Stimulated activated CD8-positive, alpha-beta memory T cell treated with anti-CD3 and anti-CD28 coated beads, Interleukin-15, amount 100 ng/mL, for 4 hours (primary cell): ENCODE measurements at places on chromosomes 13 and 19.
A peak's percentile ranks its signal among the peaks of the same experiment; 100 is the strongest.

GRCh38 chr19:56732976-56733375, 61.4 kb upstream of the ZNF835 start:
- no peak for DNase-seq

DNA sequence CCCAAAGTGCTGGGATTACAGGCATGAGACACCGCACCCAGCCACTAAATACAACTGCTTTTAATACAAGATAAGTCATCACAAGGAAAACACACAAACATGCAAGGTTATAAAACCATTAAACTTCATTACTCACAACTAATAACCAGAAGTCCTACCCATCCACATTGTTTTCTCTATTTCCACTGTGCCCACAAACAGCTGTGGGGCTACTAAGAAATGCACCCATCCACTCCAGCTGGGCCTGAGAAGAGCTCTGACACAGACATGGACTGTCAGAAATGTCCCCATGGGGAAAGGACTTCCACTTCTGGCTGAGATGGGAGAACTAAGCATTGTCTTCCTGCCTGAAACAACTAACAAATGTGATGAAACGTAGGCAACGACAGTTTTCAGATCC, 17.2 kb downstream of the SAFB2 start:
- DNase-seq = no peak

GRCh38 chr13:21202767-21203531, 26.5 kb downstream of the MRPL57 start:
- no peak for DNase-seq

DNA sequence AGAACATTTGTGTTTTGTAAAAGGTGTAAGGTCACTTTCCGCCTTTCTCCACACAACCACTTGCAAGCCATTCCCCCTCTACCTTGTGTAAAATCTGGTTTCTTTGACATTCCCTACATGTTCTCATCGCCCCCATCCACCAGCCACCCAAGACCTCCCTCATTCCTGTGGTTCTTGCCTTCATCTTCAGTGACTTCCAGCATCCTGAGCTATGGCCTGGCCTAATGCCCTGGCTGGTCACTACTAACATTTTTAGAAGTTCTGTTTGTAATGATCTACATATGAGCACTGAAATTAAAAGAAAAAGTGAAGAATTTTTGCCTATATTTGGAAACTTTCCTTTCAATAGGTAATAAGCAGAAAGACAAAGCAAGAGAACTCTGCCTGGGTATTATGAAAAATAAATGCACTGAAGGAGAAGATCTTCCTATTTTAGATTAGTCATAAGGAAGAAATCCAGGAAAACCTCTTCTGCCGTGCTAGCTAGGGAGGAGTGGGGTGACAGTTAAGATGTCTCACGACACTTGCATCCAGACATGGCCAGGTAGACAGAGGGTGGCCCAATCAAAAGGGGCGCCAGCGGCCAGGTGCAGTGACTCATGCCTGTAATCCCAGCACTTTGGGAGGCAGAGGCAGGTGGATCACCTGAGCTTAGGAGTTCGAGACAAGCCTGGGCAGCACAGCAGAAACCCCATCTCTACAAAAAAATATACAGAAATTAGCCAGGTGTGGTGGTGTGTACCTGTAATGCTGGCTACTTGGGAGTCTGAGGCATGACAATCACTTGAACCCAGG, 28.1 kb upstream of the MPHOSPH8 start:
- no peak for DNase-seq

- DNase-seq = no peak
Measured at GRCh38 chr13:50080203-50080910, 65.1 kb downstream of the KCNRG start.

- no peak for DNase-seq
Measured at GRCh38 chr13:48660361-48661076, 6.8 kb downstream of the CYSLTR2 start.

DNA sequence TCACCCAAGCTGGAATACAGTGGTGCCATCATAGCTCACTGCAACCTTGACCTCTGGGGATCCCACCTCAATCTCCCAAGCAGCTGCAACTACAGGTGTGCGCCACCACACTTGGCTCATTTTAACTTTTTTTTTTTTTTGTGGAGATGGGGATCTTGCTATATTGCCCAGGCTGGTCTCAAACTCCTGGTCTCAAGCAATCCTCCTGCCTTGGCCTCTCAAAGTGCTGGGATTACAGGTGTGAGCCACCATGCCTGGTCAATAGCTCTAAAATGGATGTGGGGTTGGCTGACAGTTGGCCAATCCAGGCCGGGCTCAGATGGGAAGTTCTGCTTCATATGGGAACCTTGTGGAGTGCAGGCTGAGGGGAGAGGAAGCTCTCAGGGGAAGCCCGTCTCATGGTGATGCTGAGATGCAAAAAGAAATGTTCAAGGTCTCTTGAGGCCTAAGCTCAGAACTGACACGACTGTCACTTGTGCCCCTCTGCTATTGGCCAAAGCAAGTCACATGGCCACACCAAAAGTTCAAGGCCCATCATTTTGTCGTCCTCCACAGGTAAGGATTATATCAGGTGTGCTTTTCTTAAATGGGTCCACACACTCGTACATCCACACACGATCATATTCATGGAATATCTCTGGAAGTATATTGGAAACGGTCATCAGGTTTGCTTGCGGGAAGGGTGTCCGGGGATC, 6.8 kb upstream of the KLC3 start:
- DNase-seq = no peak

DNA sequence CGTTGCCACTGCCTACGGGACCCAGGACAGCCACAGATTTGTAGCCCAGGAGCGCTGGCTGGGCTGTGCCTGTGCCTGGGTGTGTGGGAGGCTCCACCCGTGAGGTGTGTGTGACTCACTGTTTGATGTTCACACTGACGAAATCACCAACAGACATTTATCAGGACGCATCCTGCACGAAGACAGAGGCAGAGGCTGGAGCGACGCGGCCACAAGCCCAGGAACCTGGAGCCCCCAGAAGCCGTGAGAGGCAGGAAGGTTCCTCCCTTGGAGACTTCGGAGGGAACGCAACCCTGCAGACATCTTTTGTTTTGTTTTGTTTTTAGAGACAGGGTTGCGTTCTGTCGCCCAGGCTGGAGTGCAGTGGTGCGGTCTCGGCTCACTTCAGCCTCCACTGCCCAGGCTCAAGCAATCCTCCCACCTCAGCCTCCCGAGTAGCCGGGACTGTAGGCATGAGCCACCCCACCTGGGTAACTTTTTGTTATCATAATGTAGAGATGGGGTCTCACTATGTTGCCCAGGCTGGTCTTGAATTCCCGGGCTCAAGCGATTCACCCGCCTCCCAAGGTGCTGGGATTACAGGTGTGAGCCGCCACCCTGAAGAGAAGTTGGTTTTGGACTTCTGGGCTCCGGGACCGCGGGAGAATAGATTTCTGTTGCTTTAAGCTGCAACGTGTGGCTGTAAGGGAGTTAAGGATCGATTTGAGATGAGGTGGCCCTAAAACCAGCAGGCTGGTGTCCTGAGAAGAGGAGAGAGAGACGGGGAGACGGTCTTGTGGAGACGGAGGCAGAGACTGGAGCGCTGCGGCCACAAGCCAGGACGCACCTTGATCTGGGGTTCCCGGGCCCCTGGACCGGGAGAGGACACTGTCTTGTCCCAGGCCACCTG, 24.9 kb upstream of the WDR18 start:
- no peak for DNase-seq

GRCh38 chr19:16244091-16244490, 46.4 kb downstream of the AP1M1 start:
- DNase-seq = no peak

DNA sequence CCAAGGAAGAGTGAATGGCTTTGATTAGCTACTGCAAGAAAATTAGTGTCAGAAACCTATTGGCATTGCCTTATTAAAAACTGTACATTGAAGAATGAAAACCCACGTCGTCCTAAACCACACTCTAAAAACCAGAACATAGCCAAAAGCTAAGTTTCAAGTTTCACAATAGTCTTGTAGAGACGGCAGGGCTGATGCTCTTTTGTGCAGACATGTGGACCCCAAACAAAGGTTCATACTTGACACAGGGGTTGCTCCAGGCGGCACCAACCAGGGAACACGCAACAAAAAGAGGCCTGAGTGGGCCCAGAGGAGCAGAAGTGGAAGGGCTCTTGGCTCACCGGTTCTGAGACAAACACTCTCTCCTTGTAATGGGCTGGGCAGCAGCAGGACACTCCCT, 28.6 kb upstream of the MIR17HG start:
- DNase-seq = no peak

- no peak for DNase-seq
Measured at GRCh38 chr13:65149687-65150086, 2080.4 kb downstream of the PCDH9 start.

GRCh38 chr19:18183529-18183928, 9.5 kb upstream of the MPV17L2 start:
- DNase-seq = no peak

- peak; percentile 23 for DNase-seq
Measured at GRCh38 chr19:4267101-4267900, 11.8 kb upstream of the SHD start.

DNA sequence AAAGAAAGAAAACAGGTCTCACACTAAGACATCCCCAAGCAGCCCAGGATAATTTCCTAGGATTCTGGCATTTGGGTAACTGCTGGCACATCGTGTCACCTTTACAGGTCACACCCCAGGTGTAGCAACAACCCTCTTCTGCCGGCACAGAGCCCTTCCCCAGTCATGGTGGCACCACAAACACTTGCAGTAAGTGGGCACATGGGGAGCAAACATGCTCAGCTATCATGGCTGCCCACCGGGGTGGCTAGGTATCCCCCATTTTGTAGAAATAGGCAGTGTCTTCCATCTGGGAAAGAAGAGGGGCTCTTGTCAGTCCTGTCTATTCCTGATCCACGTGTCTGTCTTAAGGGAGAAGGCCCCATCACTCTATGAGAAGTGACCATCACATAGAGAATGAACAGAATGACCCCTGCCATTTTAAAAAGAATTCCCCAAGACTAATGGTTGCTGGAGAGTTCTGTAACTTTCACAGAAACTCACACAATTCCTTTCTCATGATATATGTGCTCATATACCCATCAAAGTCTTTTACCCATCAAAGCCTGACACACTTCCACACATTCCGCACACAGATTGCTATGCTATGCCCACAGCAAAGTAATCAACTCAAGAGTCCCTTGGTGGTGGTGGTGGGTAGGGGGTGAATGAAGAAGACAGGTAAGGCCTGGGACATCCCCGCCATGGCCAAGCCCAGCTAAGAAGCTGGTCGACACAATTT, 33.3 kb downstream of the BRD4 start:
- DNase-seq = no peak

GRCh38 chr13:80695841-80696240, 354.9 kb upstream of the SPRY2 start:
- no peak for DNase-seq

DNA sequence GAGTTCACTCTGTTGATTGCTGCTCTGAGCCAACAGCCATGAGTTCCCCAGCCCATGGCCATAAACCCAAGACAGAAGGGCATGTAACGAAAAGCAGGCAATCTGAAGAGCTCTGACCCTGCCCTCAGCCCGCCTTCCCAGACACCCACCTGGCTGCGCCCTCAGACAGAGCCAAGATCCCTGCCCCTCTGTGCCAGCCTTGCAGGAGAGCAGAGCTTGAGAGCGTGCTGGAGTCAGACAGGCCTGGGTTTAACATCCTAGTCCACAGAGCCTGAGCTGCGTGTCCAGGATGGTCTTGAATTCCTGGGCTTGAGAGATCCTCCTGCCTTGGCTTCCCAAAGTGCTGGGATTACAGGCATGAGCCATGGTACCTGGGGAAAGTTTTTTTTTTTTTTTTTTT, 19.0 kb upstream of the EMC10 start:
- DNase-seq = no peak

- no peak for DNase-seq
Measured at GRCh38 chr19:24078680-24079079, 8.3 kb upstream of the ZNF254 start.

DNA sequence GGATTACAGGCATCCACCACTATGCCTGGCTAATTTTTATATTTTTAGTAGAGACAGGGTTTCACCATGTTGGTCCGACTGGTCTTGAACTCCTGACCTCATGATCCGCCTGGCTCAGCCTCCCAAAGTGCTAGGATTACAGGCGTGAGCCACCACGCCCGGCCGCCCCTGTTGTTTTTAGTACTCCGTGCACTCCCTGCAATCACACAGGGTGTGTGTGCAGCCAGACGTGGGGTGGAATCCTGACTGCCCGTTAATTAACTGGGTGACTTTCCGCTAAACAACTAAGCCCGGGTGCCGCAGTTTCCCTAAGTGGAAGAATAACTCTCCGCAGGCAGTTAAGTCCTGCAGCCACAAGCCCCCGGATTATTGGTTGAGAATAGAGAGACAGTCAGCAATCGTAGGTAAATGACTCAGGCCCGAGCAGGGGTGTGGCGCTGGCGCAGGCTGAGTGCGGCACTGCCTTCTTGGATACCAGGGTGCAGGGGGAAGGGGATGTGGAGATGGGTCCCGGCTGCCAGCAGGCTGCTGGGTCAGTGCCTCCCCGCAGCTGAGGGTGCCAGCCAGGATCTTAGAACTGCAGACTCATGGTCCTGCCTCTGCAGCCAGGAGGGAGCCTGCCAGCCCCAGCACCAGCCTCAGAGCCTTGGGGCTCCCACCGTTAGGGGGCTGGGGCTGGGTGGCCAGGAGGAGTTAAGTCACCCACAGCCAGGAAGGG, 6.1 kb upstream of the FXYD3 start:
- no peak for DNase-seq

GRCh38 chr19:36401475-36401874, 17.0 kb downstream of the ZFP82 start:
- DNase-seq = no peak

GRCh38 chr19:3655402-3656072, 28.9 kb upstream of the CACTIN start:
- no peak for DNase-seq

DNA sequence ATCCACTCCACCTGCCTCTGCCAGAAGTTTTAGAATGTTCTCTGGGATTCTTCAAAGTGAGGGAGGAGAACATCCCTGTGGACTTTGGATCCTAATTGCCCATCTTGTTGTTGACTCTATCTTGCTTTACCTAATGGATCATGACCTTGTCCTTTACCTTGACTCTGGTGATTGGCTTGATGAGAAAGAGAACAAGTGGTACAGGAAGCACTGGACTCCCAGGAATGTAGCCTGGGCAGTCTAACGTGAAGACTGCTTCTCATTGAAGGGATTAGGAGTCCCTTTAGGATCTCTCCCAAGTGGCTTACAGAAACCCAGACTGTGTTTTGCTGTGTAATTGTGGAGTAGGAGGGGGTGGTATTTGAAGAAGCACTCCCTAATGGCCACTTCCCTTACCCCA, 63.9 kb downstream of the SLC10A2 start:
- no peak for DNase-seq

DNA sequence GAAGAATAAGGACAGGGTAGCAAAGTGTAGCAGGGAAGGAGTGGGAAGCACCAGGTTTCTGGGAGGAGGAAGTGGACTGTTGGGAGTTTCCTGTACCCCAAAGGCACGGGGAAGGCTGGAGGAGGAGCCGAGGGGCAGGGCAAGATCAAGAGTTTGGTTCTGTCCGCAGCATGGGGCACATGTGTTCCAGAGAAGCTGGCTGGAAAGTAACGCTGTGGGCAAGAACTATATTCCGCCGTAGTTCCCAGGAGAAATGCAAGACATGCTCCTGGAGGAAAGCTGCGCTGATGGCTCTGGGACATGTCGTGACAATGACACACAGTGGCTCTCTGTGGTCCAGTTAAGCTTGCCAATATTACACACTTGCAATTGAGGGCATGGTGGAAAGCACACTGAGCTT, 51.7 kb upstream of the KPNA3 start:
- DNase-seq = no peak
